CD8-positive, alpha-beta memory T cell (primary cell): ENCODE measurements at places on chromosomes 7 and 10. TPM values are rescaled to one million over a fixed set of nuclear protein-coding genes. Genes with fewer than 3 reads are reported as not detected.

Gene GRID1
- total RNA-seq: not detected

Gene SSC4D
- 0.55 TPM for total RNA-seq

Gene MMD2
- total RNA-seq: not detected

Gene NPTX2
- total RNA-seq: not detected

Gene PPP1R3A
- total RNA-seq: not detected

Gene AMPH
- total RNA-seq: not detected

Gene NUTM2E
- total RNA-seq: 0.11 TPM

Gene LEP
- total RNA-seq: not detected

Gene PVRIG
- 23.9 TPM for total RNA-seq
